RCC 7860 (cell line): ENCODE measurements at places on chromosomes 5 and 9.
A peak's percentile ranks its signal among the peaks of the same experiment; 100 is the strongest.

DNA sequence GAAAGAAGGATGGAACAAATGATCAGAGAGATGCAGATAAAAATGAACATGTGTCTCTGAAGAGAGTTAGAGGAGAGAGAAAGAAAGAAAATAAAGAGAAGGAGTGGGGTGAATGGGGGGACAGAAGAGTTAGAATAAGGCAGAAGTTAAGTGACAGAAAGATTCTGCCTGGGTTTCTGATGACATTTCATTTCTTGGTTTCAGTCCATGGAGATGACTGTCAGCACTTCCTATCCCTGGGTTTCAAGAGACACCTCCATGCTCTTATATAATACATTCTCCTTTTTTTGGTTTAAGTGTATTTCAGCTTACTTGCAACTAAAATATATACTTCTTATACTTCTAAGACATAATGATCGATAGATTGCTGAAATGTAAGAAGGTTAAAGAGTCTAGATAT lies 213.0 kb upstream of the IL12B start:
- DNase-seq: no peak

GRCh38 chr5:147267082-147267832 lies 32.4 kb downstream of the STK32A start:
- DNase-seq: no peak

DNA sequence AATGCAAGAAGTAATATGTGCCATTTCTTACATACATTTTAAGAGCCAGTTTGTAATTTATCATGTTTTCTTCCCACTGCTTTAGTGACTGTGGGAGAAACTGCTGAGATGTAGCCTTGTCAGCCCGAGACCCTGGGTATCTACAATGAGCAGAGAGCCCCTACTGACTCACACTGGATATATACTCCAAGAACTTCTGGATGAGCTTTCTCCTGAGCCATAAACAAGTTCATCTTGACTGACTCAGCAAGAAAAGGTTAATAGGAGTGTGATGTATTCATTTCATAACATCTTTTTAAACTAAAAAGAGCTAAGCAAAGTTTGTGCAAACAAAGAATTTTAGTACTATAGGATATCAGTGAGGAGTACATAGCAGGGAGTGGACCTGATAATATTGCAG lies 182.5 kb downstream of the EDIL3 start:
- no peak for DNase-seq

DNA sequence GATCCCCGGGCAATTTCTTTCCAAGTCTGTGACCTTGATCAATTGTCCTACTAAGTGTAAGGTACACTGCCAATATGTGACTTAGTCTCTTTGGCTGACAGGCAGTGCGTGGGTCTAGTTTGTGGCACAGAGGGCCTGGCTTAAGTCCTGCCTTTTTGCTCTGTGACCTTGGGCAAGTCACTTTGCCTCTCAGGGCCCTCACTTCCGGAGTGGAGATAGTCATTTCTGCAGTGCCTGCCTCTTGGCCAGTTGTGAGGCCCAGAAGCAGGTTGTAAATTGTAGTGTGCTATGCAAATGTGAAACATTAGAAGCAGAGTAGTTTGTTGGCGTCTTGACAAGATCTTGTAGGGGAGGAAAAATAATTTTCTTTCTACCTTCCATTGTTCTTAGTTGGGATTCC lies 39.0 kb downstream of the KIF4B start:
- DNase-seq: no peak

- no peak for DNase-seq
Measured at GRCh38 chr9:121640076-121640475, 11.4 kb upstream of the DAB2IP start.

- peak; percentile 21 for DNase-seq
Measured at GRCh38 chr5:38807570-38808483, 38.0 kb upstream of the OSMR start.

- no peak for DNase-seq
Measured at GRCh38 chr9:8071445-8071798, 271.8 kb upstream of the DMAC1 start.

GRCh38 chr9:126832440-126832839 lies 27.6 kb downstream of the ZBTB43 start:
- DNase-seq: no peak

DNA sequence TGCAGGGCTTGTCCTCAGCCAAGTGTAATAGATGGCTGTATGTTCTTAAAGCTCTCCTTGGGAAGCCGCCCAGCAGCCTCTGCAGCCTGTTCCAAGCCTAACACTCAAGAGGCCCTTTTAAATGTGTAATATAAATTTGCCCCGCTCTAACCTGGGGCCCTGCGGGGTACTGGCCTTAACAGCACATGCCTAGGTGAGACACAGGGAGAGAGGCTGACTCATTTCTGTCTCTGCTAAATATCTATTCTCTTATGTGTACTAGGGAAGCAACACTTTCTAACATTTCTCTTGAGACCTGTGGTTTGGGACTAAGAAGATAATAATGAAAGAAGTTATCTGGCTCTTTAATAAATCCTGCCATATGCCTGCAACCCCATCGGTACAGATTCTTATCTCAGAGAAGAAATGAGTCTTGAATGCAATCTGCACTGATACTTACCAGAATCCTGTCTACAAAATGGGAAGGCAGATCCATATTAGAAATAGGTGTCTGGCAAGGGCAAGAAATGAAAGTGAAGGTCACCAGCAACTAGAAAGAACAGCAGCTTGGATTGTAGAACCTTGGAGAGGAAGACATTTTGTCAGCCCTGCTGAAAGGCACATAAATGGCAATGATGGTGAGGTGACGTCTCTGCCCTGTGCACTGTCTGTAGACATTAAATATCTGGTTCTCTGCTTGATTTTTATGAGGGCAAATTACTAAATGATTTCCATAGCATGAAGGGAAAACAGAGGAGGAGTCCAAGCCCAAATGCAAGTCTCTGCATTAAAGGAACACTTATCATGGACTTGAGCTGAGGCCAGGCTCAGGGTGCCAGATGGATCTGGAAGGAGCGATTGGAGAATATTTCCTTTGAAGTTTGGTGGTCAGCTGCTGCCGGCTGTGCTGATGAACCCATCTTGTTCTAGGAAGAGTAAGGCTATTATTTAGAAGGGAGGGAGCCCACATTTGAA lies 14.5 kb upstream of the TGFBI start:
- DNase-seq: peak; percentile 78

GRCh38 chr9:13478160-13478559 lies 198.7 kb upstream of the MPDZ start:
- no peak for DNase-seq

- DNase-seq: no peak
Measured at GRCh38 chr9:103210607-103211006, 215.5 kb downstream of the CYLC2 start.

- DNase-seq: no peak
Measured at GRCh38 chr5:69011910-69012309, 81.9 kb upstream of the SLC30A5 start.

DNA sequence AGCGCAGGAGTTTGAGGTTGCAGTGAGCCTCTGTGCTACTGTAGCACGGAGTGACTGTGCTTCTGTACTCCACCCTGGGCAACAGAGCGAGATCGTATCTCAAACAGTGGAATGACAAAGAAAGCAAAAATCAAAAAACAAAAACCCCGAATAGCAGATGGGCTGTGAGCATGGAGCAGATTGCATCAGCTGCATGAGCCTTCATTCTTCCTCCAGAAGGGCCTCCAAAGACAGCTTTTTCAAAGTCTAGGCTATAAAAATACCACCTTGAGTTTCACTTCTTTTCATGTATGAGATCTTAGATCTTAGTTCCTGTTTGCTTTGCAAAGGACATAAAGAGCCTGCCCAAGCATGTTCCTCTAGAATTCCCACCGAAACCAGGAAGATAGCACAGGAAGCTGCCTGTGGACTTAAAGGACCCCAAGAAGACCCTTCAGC lies 15.0 kb upstream of the HSPB3 start:
- DNase-seq: no peak

GRCh38 chr9:111957856-111958631 lies 61.4 kb downstream of the UGCG start:
- DNase-seq: peak; percentile 98

DNA sequence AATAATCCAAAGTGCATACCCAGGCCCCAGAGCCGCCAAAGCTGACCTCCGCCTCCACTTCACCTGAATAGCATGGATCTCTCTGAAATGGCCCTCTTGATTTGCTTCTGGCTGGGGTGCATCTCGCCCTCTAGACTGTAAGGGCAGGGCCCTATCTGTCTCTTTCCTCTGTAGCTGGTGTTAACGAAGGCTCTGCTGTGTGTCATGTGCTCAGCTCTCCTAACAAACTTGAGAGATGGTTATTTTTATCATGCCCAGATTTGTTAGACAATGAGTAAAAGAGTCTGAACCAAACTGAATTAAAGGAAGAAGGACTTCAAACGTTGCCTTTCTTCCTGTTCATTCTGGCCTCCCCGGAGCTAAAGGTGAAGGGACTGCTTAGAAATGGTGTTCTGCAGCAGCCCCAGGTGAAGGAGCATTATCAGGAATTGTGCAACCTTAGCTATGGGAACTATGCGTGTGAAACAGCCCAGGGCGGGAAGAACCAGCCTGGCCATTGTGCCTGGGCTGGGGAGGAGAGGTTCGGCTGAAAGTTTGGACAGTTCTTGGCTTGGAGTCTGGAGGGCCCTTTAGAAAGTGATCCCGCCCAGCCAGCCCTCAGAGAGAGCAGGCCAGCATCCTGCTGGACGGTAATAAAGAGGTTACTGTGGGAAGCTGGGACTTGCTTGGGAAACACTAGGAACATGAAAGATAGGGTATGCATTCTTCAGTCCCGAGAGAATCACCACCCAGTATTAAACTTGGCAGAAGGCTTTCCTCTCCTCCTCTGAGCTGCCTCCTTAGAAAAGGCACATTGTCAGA lies 73.5 kb downstream of the WWC1 start:
- no peak for DNase-seq

DNA sequence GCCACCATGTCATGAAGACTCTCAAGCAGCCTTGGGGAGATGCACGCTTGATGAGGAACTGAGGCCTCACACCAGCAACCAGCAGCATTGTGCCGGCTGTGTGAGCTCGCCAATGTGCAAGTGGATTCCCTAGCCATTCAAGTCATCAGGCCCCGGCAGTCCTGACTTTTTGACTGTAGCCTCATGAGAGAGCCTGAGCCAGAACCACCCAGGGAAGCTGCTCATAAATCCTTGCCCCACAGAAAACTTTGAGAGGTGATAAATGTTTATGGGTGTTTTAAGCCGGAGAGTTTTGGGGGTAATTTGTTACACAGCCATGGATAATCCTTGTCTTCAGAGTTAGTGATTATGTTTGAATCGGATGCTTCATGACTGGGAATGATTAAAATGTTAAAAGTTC lies 44.7 kb downstream of the FAM240B start:
- DNase-seq: no peak

DNA sequence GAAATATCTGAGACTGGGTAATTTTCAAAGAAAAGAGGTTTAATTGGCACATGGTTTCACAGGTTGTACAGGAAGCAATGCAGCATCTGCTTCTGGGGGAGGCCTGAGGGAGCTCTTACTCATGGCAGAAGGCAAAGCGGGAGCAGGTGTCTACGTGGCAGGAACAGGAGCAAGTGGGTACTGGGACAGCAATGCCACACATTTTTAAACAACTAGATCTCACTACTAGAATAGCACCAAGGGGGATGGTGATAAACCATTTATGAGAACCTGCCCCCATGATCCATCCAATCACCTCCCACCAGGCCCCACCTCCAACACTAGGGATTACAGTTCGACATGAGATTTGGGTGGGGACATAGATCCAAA lies 47.6 kb upstream of the HOMER1 start:
- DNase-seq: no peak

DNA sequence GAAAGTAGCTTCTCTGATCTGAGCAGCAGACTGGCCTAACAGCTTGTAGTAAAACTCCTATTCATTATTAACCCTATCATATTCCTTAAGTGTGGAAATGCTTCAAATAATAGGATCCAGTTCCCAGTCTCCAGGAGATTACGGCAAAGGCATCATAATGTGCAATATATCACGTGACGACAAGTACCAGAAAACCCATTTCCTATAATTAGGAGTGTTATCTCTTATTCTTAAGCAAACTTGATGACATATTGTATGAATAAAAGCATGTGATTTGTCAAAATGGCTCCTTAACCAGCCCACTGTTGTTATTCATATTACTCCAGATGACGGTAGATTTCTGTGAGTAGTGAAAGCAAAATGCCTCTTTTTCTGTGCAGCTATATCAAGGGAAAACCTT lies 2.9 kb downstream of the SV2C start:
- DNase-seq: no peak

DNA sequence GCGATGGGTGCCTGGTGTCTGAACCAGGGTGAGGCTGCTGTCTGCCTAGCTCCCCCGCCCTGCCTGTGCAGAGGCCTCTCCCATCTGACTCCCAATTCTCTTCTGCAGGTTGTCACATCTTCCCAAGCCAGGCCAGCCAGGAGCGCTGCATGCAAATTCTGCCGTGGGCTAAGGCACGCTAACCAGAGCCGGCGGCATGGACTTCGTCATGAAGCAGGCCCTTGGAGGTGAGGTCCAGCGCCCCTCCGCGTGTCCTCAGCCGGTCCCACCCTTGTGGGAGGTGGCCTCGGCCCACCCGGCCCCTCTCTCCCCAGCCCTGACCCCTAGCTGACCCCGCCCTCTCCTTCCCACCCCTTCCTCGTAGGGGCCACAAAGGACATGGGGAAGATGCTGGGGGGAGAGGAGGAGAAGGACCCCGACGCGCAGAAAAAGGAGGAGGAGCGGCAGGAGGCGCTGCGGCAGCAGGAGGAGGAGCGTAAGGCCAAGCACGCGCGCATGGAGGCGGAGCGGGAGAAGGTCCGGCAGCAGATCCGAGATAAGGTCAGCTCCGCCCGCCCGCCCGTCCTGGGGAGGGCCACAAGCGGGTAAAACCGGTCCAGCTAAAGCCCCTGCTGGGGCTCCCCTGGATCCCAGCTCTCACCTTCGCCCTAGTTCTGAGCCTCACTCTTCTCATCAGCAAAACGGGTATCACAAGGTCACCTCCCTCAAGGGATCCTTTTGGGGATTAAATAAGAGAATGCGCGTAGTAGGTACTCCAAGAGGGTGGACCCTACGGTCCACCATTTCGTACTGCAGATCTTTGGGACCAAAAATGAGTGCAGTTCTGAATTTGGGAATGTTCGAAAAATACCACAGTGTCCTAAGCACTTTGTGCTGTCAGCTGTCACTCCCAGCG lies 7.4 kb downstream of the CPLX2 start:
- no peak for DNase-seq

GRCh38 chr9:9124616-9125015 lies 1325.0 kb upstream of the DMAC1 start:
- DNase-seq: no peak

GRCh38 chr5:36558641-36559040 lies 47.8 kb upstream of the SLC1A3 start:
- no peak for DNase-seq

- DNase-seq: peak; percentile 75
Measured at GRCh38 chr5:39164529-39165402, 54.6 kb downstream of the FYB1 start.

DNA sequence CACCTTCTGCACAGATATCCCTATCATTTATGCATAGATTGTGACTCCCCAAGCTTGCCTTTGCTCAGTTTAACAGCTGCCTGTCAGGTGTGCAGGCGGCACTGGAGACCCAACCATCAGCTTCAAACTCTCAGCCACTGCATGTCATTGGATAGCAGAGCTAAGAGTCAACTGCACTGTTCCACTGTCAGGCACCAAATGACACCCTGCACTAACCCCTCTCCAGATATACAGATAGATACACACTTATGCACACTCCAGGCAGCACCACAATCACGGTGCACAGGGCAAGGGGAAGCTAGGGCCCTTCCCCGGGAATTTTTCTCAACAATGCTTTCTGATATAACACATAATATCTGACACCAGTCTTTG lies 142.3 kb downstream of the BNC2 start:
- peak; percentile 12 for DNase-seq

- DNase-seq: peak; percentile 37
Measured at GRCh38 chr9:69945671-69946141, 97.9 kb upstream of the MAMDC2 start.

GRCh38 chr5:151167022-151167421 lies 9.4 kb upstream of the ANXA6 start:
- no peak for DNase-seq
